Thymus (tissue), 14 donors: ENCODE measurements at places on chromosomes 7 and 10.

DNA sequence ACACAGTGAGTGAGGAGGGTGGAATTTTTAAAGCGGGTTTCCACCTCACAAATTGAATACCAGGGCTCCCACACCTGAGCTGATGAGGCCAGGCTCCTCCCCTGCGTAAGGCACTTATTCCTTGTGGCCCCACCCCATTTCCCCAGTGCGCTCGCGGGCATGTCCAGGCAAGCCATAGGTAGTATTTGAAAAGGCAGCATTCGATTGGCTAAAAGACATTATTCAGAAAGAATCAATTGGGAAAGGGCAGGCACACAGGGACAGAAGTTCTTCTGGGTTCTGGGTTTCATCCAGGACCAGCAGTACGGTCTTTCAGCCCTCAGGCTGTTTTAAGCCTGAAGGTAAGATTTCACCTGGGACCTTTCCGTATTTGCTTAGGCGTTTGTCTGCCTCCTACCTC lies 222.3 kb downstream of the BBS9 start:
- H3K36me3 ChIP-seq: no peaks in the 10 kb centered on the region
- no peaks in the 10 kb centered on the region for H3K27me3 ChIP-seq
- H3K27ac ChIP-seq: no peak overlapping the region
- no peaks in the 10 kb centered on the region for H3K4me1 ChIP-seq
- H3K4me3 ChIP-seq: no peak overlapping the region
- no peak for DNase-seq

GRCh38 chr10:79142522-79143309 lies 74.0 kb downstream of the ZMIZ1 start:
- no peak for DNase-seq
- no peaks in the 10 kb centered on the region for H3K27me3 ChIP-seq
- no peak overlapping the region for H3K27ac ChIP-seq
- H3K36me3 ChIP-seq: peaks cover 19% of the 10 kb centered on the region
- H3K4me1 ChIP-seq: peaks cover 100% of the 10 kb centered on the region

- DNase-seq: no peak
- no peak overlapping the region for H3K4me3 ChIP-seq
- H3K27ac ChIP-seq: no peak overlapping the region
- H3K36me3 ChIP-seq: no peaks in the 10 kb centered on the region
- no peaks in the 10 kb centered on the region for H3K4me1 ChIP-seq
- no peaks in the 10 kb centered on the region for H3K27me3 ChIP-seq
Observed at GRCh38 chr10:2471811-2472210, 595.5 kb upstream of the PFKP start.

DNA sequence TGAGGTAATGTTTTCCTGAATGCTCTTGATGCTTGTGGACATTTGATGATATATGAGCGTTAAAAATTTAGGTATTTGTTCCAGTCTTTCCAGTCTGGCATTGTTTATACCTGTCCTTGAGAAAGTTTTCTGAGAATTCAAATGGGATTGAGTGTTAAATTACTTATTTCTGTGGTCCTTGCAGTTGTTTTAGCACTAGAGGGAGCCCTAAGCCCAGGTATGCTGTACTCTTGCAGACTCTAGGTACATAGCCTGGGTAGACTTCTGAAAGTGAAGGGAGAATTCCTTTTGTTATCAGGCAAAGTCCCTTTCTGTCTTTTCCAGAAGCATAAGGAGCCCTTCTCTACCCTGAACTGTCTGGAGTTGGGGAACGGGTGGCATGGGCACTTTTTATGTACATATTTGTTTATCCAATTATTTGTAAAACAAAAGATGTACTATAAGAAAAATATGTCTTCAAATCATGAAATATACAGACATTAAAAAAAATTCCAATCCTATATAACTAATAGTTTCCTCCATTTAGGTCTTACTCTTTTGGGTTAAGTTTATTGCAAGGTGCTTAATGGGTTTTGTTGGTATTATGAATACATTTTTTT lies 262.1 kb downstream of the ATRNL1 start:
- no peak overlapping the region for H3K4me3 ChIP-seq
- H3K27ac ChIP-seq: no peak overlapping the region
- H3K36me3 ChIP-seq: no peaks in the 10 kb centered on the region
- peak; percentile 20 for DNase-seq
- H3K27me3 ChIP-seq: no peaks in the 10 kb centered on the region

DNA sequence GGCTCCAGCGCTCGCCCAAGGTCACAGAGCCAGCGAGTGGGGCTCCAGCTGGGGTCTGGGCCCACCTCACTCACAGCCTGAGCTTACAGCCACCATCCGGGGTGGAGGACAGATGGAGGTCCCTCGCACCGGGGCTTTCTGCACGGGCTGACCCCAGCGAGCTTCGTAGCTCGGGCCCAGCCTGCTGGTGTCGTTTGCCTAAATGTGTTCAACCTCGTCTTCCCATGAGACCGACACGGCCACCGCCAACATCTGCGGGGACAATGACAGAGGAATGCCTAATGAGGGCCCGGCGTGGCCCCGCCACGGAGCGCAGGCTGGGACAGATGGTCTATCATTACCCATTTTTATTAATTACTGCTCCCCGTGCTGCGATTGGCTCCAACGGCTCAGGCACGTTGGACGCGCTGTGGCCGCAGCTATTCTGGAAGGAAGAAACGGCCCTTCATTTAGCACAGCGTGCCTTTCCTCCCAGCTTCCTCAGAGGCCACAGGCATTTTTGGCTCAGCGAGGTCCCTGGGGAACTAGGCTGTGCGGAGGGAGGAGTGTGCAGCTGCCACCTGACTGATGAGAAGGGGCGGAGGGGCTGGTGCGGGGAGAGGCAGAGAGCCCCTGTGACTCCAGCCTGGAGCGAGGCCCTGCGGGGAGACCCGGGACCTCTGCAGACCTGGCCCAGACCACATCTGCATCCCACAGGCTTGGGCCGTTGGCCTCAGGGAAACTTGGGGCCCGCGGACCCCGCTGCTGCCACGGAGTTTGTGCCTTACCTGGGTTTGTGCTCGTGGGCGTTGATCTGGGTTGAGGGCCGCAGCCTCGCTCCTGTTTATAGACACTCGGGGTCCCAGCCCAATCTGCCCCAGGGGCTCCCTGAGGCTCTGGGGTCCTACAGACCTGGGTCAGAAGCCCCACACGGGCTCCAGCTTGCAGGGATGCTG lies 22.9 kb upstream of the ELFN1 start:
- no peaks in the 10 kb centered on the region for H3K36me3 ChIP-seq
- no peaks in the 10 kb centered on the region for H3K4me1 ChIP-seq
- H3K27me3 ChIP-seq: peaks cover 11% of the 10 kb centered on the region
